ENCODE measurements at places on chromosomes 13 and 19.

DNA sequence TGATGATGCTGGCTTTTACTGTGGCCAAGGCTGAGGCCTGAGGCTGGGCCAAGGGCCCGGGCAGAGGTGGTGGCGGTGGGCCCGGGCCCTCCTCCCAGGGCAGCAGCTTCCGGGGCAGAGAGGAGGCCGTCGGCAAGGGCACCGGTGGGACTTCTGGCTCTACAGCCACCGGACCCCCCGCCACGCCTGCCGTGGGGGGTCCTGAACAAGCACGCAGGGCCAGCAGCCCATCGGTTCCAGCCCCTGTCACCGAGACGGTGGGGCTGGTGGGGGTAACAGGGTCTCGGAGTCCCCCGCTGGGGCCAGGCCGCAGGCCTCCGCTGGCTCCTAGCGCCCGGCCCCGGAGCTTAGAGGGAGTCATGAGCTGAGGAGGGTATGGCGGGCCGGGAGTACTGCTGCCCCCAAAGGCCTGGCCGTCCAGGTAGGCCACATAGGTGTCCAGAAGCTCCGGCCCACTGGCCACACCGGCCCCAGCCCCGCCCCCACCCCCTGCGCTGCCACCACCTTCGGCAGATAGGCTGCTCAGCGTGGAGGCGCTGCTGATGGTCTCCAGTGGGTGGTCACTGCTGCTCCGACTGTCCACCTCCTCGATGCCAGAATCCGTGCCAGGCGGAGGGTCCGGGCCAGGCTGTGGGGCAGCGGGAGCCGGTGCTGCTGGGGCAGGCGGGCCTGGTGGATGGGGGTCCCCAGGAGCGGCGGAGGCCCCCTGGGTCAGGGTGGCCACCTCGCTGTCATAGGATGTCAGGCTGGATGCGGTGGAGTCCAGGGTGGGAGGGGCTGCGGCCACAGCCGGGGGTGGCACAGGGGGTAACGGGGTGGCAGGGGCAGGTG is 17.3 kb downstream of the C19orf81 start:
- no peak for ATAC-seq

GRCh38 chr13:97117388-97117910 is 104.7 kb upstream of the MBNL2 start:
- ATAC-seq: no peak

DNA sequence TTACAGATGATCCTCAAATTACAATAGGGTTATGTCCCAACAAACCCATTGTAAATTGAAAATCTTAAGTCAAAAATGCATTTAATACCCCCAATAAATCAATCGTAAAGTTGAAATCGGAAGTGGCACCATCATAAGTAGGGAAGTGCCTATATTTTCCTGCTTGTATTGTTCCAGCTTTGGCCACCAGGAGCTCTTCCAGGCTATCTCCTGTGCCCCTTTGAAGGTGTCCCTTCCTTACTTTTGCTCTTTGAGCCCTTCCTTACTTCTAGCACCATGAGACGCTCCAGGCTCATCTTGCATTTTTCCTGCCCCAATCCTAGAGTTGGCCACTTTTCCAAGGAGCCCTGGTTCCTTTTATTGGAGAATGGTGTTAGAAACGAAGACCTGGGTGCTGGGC is 163.0 kb upstream of the TSC22D1 start:
- no peak for ATAC-seq

DNA sequence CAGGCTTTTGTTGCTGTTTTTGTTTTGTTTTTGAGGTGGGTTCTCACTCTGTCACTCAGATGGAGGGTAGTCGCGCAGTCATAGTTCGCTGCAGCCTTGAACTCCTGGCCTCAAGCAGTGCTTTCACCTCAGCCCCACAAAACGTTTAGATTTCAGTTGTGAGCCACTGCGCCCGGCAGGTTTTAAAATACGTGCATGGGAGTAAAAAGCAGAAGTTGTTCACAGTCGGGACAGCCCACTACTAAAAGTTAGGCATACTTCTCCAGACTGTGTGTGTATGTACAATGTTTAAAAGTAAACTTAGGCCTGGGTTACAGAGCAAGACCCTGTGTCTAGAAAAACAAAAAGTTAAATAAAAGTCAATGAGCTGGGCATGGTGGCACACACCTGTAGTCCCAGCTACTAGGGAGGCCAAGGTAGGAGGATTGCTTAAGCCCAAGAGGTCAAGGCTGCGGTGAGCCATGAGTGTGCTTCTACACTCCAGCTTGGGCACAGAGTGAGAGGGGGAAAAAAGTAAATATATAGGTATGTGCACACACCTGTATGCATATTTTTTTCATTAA is 6.1 kb downstream of the SAFB start:
- no peak for ATAC-seq

DNA sequence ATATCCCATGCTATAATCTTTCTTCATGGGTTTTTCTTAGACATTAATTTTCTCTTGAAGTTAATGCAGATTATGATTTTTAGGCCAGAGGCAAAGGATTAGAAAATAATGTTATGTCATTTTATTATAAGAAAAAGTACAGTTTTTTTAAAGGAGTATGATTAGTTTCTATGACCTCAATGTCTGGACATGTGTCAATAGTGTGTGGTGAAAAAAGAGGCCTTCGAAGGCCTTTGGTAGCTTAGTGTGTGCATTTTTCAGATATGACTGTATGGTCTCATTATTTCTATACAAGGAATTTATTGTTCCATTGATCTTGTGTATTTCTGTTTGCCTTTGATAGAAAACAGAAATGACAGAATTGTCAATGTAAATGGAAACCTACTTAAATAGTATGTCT is 195.6 kb downstream of the GPC5 start:
- ATAC-seq: no peak

GRCh38 chr19:34639491-34640085 is 37.4 kb downstream of the SCGB2B2 start:
- peak; percentile 76 for ATAC-seq

DNA sequence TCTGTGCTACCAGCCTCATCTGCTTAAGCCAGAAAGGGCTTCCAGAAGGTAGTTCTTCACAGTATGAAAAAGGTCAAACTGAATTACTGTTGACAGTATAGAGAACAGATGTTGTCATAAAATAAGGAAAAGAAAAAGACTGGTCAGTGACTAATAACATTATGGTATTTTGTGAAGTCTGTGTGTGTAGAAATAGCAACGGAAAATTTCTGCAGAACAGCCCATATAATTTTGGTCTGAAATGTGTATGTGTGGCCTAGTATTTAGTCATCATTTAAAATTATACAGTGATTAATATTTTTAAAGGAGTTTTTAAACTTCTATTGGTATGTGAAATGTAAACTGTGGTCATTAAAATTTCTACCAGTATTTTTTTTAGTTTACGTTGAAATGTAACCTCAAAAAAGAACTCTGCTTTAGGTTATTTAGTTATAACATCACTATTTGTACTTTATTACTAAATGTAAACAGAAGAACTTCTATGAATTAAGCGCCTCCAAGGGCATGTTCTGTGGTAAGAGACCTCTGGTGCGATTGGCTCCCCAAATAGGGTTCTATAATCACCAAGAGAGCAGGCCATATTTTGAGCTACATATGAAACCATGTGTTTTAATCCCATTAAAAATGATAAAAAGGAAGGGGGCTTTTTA is 3.3 kb upstream of the GPR183 start:
- ATAC-seq: peak; percentile 82

- no peak for ATAC-seq
These were observed 5.2 kb upstream of the C3 start for GRCh38 chr19:6725513-6726231.

DNA sequence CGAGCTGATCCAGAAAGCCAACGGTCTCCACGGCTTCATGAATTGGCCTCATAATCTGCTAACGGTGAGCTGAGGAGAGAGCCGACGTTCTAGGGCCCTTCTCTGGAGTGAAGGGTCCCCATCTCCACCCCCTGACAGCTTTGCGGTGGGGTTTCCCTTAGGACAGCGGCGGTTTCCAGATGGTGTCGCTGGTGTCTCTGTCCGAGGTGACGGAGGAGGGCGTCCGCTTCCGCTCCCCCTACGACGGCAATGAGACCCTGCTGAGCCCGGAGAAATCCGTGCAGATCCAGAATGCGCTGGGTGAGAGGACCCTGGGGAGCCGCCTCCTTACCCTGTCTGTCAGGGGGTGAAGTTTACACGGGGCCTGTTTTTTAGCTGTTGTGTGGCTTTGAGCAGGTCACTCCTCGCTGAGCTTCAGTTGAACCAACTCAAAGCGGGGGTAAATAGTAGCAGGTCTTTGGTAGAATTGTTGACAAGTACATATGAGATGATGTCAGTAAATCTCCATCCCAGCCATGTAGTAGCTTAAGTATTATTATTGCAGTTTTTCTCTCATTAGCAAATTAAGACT is 801 bp downstream of the QTRT1 start:
- ATAC-seq: peak; percentile 48

DNA sequence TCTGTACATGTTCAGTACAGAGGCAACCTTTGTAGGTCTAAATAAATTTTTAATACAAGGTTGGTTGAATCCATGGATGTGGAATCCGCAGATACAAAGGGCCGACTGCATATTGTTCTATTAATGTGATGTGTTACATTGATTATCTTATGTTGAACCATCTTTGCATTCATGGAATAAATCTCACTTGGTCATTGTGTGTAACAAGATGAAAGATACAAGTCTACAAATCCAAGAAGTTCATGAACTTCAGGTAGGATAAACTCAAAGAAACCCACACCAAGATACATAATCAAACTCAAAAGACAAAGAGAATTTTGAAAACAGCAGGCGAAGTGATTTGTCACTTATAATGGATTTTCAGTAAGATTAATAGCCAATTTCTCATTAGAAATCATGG is 8.0 kb upstream of the TFDP1 start:
- ATAC-seq: no peak

GRCh38 chr19:35301961-35302360 is 10.0 kb downstream of the MAG start:
- no peak for ATAC-seq

DNA sequence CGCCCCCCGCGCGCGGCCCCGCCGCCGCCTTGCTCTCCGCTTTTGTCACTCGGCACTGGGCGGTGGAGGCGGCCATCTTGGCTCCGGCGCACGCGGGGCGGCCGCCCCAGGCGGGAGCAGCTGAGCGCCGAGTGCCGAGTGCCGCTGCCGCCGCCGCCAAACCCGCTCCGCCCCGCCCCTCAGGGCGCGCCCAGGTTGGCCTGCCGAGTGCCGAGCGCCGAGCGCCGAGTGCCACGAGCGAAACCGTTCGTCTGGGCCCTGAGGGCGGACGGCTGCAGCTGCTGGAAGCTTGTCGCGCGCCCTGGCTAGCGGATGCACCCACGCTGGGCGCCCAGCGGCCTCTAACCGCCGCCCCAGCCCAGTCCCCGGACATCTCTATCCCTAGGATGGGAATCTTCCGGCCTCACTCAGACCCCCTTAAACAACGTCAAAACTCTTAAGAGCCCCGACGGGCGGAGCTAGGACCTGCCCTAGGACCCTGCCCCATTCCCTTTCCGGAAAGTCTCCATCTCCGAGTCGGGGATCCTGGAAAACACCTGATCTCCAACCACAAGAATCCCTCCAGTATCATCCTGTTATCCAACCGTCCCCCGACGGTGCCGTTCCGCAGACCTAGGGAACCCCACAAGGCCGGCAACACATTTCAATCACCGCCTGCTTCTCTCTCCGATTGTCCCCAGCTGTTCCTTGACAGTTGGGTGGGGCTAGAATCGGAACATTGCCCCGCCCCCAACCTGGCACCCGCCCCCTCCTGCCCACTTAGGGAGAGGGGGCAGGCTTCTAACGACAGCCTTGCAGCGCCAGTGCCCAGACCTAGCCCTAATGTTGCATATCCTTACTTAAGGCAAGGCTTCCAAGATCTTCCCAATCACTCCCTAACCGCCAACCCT is 14.1 kb upstream of the AKAP8L start:
- ATAC-seq: peak; percentile 85

GRCh38 chr13:23003446-23003845 is 177.3 kb upstream of the SGCG start:
- no peak for ATAC-seq

GRCh38 chr13:39612023-39612637 is 9.1 kb upstream of the LHFPL6 start:
- peak; percentile 80 for ATAC-seq

- no peak for ATAC-seq
These were observed 130.7 kb downstream of the CDK8 start for GRCh38 chr13:26384587-26384986.

DNA sequence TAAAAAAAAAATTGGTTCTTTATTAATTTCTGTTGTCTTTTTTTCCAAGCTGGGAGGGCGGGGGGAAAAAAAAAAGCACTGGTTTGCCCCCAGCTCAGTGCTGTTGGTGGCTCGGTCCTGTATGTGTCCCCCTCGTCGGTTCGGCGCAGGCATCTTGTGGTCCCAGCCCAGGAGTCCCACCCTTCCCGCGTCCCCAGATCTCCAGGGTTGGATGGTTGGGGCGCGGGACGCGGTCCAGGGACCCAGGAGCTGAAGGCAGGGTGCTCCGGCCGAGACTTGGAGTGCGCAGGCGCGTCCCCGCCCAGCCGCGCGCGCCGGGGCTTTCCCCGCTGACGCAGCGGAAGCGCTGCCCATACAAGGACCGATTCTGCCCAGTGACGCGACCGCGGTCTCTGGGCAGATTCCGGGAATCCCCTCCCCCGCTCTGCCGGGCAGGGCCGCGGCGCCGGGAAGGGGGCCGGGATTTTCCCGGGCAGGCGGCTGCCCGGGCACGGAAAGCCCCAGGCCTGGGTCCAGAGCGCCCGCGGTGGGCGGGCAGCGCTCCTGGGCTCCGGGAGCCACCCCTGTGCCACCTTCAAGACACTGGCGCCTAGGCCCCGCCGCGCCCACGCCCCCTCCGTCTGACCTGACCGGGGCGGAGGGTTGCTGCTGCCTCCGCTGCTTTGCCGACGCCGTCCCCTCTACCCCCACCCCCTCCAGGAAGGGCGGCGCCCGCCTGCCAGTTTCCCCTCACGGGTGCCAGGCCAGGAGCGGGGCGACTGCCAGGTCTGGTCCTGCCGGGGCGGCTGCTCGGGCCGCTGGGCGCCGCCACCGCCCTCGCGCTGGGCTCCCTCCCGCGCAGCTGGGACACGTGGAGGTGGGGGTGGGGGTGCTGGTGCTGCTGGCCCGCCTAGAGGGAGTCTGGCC is 2.3 kb downstream of the JUNB start:
- peak; percentile 41 for ATAC-seq

DNA sequence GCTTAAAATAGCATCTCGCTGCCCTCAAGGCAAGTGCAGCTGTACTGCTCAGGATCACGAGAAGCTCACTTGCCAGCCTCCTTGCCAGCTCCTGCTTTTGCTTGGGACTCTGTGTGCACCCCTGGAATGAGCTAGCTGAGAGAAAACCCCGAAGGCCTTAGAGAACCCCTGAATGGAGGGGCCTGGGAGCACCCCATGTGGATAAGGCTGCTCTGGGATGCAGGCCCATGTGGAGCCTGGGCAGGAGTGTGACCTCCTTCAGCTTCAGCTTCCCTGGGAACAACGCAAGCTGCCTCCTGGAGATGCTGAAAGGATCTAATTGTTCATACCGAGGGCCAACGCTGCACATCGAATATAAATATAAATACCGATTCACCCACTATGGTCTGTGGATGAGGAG is 109.2 kb downstream of the HSPH1 start:
- no peak for ATAC-seq

Measured in SK-N-SH treated with all-trans-retinoic acid at 6 μM for 48 hours (cell line).